ENCODE measurements at places on chromosomes 5 and 9.
A peak's percentile ranks its signal among the peaks of the same experiment; 100 is the strongest.

GRCh38 chr5:168109441-168109840 is 182.0 kb upstream of the WWC1 start:
- DNase-seq: no peak

DNA sequence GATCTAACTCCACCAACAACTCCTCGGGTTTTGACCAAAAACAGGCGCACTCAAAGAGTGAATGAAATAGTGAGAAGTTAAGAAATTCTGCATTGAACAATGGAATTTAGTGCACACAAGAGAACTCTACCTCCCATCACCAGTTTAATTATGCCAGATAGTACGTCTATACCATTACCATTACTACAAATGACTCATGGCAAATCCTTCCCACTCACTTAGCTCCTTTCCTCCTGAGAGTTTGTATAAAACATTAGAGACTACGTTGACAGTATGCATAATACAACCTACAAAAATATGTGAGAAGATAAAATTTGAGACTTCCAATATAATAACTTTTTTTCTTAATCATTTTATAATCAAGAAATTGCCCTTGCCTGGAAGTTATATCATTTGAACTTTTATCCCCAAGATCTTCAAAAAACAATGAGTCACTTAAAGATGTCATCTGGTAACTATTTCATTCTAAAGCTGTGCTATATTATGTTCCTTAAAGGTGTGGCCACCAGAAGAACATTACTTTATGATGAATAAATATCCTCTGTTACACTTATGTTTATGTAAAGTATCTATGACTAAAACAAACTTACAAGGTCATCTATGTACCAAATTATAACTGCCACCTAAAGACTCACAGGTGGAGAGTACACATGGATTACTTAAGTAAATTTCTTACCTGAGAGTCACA is 297.9 kb upstream of the PTGER4 start:
- DNase-seq: no peak

GRCh38 chr9:28999057-28999456 is 1425.8 kb upstream of the C9orf72 start:
- no peak for DNase-seq

- DNase-seq: no peak
Observed at GRCh38 chr5:98770911-98771322, 2.5 kb upstream of the RGMB start.

DNA sequence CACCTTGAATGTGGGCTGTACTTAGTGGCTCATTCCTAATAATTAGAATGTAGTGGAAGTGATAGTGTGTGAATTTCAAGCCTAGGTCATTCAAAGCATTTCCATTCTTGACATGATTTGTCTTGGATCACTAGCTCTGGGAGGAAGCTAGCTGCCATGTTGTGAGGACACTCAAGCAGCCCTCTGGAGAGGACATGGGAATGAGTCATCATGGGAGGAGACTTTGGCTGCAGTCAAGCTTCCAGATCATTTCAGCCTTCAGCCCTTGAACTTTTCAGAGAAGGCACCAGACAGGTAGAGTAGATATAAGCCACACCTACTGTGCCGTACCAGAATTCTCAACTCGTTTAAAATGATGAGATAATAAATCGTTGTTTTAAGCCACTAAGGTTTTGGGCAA is 506.9 kb downstream of the ZNF608 start:
- no peak for DNase-seq

DNA sequence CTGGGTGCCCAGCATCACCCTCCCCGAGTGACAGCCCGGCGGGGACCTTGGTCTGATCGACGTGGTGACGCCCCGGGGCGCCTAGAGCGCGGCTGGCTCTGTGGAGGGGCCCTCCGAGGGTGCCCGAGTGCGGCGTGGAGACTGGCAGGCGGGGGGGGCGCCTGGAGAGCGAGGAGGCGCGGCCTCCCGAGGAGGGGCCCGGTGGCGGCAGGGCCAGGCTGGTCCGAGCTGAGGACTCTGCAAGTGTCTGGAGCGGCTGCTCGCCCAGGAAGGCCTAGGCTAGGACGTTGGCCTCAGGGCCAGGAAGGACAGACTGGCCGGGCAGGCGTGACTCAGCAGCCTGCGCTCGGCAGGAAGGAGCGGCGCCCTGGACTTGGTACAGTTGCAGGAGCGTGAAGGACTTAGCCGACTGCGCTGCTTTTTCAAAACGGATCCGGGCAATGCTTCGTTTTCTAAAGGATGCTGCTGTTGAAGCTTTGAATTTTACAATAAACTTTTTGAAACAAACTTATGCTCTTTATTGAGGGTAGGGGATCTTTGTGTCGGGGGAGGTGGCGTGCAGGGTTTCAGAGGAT is 1.3 kb downstream of the GADD45G start:
- DNase-seq: peak; percentile 90

GRCh38 chr5:68464424-68464823 is 248.9 kb downstream of the PIK3R1 start:
- DNase-seq: no peak

DNA sequence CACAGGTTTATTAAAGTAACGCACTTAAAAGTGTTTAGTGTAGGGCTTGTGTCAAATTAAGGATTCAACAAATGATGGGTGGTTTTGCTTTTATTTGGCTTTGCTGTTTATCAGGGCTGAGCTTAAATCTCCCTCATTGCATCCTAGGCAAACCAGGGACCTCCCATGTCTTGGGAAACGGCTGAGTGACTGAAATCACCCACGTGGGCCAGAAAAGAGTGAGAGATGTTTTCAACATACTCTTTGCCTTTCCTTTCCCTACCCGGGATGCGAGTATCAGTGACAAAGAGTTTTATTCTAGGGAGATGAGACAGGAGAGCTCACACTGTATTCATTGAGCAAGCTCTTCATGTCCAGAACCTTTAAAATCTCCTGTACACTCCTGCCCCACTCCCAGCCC is 23.3 kb downstream of the KCNMB1 start:
- DNase-seq: no peak

DNA sequence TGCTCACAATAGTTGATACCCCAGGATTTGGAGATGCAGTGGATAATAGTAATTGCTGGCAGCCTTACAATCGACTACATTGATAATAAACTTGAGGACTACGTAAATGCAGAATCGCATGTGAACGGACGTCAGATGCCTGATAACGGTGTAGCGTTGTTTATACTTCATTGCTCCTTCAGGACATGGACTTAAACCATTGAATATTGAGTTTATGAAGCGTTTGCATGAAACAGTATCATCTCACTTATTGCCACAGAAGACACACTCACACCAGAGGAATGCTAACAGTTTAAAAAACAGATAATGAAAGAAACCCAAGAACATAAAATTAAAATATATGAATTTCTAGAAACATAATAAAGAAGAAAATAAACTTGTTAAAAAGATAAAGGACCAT is 101.6 kb downstream of the GABBR2 start:
- no peak for DNase-seq

GRCh38 chr5:89728134-89728533 is 681.4 kb downstream of the CETN3 start:
- DNase-seq: no peak

DNA sequence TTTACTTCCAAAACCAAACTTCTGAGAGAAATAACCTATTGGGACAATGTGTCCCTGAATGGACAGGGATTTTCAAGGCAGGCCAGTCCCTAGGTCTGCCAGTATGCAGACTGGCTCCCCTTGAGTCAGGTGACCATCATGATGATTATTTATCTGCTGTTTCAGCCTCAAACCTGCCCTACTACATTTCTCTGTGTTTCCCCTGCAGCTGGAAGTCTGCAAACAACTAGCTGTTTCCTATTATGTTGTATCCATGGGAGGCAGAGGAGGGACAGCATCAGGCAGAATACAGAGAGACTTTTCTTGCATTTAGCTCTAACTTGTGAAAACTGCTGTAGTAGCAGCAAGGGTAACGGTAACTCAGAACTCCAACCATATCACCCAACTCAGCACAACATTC is 36.2 kb upstream of the IFNK start:
- no peak for DNase-seq

DNA sequence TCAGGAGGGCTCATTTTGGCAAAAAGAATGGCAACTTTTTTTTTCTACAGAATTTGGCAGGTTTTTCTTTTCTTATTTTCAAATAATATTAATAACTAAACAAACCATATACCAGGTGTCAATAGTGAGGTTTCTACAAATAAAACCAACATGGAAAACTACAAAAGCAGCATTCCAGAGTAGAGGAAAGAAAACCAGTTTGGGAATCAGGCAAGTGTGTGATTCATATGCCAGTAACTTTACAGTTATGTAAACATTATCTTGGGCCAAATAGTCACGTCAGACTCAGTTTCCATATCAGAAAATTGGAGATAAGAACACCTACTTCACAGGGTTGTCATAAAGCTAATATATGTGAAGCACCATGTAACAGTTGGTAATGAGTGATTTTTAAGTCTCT is 51.7 kb downstream of the FBXW11 start:
- DNase-seq: no peak

- DNase-seq: no peak
Observed at GRCh38 chr5:87103616-87104287, 163.9 kb upstream of the RASA1 start.

DNA sequence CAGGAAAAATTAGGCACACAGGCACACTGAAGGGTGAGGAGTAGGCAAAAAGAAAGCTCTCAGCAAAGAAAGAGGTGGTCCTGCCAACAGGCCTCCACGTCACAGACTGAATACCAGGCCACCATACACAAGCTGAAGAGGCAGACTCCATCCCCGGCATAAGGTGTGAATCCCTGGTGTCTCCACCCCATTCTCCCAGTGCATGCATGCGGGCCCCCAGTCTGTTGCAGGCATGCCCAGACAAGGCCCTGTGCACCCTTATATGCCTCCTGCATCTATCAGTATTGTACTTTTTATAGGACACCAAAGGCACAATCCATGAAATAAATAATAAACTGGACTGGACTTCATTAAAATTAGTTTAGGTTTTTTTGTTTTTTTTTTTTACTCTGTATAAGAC is 73.1 kb downstream of the RGMB start:
- no peak for DNase-seq

- DNase-seq: no peak
Observed at GRCh38 chr9:72560086-72560485, 38.7 kb downstream of the TMC1 start.

GRCh38 chr9:107178293-107178692 is 104.8 kb upstream of the RAD23B start:
- no peak for DNase-seq

GRCh38 chr5:103498800-103499551 is 63.6 kb downstream of the NUDT12 start:
- DNase-seq: no peak

DNA sequence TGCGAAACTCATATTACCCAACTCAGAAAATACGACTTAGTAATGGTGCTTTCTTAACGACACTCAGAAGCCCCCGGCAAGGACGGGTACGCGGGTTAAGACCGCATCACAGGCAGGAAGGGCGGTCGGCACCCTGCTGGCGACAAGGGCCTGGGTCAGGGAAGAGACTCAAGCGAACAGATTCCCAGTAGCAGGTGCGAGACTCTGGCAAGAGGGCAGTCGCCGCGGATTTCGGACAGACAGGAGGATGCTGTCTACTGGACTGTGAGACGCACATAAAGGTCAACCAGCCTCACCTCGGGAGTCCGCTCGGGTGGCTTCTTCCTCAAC is 398 bp downstream of the RAPGEF6 start:
- no peak for DNase-seq

DNA sequence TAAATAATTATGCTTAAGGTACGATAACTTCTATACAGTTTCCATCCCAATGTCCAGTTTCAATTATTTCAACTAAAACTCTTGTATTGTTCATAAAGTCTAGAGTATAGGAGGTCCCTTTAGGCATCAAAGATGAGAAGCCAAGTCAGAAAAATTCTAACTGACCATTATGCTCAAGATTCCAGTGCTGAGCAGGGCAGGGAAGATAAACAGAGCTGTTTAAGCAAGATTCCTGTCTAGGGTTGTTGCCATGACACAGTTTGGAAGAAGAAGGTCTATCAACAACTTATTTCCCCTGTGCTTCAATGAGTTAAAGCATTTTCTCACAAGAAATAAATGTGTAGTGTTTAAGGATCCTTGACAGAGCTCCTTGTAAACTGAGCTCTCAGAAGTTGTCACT is 48.9 kb upstream of the MTAP start:
- no peak for DNase-seq

GRCh38 chr9:94999832-95000231 is 273.3 kb downstream of the AOPEP start:
- no peak for DNase-seq

GRCh38 chr5:9419794-9420193 is 126.1 kb downstream of the SEMA5A start:
- no peak for DNase-seq

DNA sequence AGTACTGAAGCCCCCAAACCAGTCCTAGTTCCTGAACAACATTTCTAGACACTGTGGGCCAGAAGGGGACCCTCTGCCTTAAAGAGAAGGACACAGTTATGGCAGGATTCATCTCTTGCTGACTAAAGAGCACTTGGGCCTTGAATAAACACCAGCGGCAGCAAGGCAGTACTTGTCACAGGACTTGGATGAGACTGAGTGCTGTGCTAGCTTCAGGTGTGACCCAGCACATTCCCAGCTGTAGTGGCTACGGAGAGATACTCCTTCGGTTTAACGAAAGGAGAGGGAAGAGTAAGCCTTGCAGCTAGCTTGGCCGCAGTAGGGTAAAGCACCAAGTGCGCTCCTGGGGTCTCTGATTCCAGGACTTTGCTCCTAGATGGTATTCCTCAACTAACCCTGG is 10.9 kb upstream of the STX17 start:
- DNase-seq: no peak

DNA sequence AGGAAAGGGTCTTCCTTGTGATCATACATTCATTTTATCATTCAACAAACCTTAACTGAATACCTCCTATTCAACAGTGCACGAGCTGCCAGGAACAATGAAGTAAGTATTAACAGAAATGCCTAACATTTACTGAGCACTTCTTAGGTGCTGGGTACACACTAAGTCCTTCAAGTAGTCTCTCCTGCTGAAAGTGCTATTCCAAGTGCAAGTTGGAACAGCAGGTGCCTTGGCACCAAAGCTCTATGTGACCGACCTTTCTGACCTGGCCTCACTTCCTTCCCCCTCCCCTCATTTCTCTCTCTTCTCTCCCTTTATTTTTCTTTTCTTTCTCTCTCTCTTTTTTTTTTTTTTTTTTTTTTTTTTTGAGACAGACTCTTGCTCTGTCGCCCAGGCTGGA is 94.5 kb downstream of the GRIA1 start:
- no peak for DNase-seq

DNA sequence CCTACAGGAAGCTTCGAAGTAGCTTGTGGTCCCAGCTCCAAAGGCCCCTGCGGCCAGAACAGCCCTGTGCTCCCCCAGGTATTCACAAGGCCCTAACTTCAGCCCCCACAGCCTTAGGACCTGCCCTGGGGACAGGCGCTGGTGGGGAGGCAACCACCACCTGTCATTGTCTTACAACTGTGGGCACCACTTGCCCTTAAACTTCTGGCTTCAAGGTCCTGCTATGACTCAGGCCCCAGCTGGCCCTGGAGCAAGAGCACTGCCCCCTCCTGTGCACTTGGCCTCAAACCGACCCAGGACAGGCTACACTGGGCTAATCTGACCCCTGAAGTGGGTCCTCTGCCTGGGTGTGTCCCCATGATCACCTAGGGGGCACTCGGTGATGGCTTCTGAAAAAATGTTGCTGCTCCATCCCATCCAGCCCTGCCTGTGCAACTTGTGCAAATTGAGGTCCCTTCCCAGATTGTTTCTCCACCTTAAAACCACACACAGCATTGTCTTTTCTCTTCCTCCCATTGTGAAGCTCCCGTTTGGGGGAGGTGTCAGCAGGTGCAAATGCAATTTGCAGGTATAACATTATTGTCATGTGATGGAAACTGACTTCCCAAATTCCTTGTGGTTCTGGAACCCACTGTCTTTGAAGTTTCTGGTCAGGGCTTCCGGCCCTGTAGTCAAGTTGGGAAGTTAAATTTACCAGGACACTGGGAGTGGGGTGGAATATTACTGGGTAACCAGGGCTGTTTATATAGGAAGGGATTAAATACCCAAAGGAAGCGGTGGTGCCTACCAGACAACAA is 1.1 kb upstream of the PROB1 start:
- DNase-seq: no peak

Data from right cardiac atrium (tissue), 5 donors.